ENCODE measurements at places on chromosomes 7 and 10.

DNA sequence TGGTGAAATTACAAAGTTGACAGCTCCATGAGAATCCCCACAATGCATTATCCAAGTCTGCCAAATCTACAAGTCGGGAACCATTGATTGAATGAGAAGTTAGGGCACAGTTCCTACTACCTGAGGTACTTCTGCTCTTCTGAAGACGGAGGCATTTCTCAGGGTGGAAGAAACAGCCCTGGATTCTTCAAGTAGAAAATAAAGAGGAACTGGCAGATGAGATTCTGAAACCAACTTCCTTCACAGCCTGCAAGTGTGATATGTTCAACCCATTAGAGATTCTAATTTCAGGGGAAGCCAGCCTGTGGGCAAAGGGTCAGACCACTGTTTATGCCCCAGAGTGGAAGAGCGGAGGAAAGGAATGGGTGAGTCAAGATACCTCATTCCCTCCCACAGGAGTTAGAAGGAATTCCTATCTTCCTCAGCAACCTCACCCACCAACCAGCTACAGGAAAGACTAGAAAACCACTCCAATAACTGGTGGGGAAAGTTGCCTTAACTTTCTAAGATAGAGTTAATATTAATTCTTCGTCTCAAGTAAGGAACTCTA lies 50.5 kb upstream of the BMPER start:
- DNase-seq: no peak

GRCh38 chr10:17425584-17426262 lies 28.7 kb downstream of the ST8SIA6 start:
- DNase-seq: no peak

- DNase-seq: no peak
These were observed 238.8 kb downstream of the POLR1F start for GRCh38 chr7:19470031-19470430.

DNA sequence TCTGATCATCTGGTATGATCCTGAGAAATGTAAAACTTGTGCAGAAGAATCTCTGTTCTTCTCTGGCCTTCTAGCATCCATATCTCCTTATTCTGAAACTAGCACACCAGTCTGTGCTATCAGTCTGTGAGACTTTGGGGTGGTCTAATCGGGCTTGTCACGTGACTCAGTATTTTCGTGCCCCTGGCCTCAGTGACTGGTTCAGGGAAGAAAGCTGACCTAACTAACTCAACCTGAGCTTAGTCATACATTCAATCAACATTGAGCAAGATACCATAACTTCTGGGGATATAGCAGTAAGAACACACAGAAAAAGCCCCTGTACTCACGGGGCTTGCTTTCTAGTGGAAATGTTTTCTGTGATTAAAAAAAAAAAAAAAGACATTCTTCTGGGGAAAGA lies 109.3 kb downstream of the DKK1 start:
- no peak for DNase-seq

GRCh38 chr10:36023939-36024338 lies 381.8 kb upstream of the FZD8 start:
- no peak for DNase-seq

DNA sequence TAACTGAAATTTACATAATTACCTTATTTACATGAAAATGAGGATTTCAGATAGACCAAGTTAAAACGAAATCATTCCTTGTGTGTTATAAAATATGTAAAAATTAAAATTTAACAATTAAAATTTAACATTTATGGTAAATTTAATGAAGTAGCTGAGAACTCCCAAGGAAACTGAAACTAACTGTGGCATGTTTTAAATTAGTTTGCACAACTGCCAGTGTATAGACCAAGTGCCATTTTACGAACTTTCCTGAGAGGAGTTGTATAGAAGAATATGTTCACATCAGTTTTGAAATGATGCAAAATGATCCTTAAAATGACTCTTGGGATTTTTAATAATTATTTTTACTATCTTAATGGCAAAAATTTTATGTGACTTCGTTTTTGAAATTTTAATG lies 23.6 kb downstream of the PDLIM1 start:
- no peak for DNase-seq

- no peak for DNase-seq
These were observed 54.7 kb downstream of the PON1 start for GRCh38 chr7:95269640-95270039.

DNA sequence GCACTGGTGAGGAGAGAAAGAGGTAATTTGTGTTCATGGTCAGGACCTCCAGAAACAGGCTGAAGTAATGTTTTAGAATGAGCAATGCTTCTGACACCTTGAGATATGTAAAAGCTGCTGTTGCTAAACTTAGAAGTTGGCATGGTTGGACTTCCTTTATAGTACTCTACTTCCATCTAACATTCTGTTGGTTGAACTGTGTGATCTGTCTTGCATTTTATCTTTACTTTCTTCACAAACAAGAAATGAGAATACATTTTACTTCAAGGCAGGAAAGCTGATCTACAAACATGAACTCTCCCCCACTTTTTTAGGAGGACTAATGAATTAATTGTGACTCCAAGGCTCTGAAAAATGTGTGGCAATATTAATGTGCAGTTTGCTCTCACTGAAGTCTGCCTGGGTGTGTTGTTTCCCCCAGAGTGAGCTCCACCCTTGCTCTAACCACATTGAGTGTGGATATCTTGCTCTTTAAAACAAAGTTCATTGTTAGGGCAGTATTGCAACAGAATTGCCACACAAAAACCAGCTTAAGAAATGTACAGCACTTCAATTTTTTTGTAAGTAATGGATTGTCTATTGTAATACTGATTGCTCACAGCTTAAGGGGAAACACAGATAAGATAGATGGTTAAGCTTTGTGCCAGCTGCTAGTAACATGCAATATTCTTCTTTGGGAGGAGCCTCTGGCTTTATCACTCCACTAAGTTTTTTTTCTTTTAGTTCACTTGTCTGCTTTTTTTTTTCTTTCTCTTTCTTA lies 69.0 kb downstream of the ADD3 start:
- no peak for DNase-seq

- no peak for DNase-seq
These were observed 134.7 kb downstream of the PFKFB3 start for GRCh38 chr10:6337382-6337781.

Measured in amygdala (tissue), 56 donors.